NCI-H526 (cell line): ENCODE measurements at places on chromosomes 4 and X.
A peak's percentile ranks its signal among the peaks of the same experiment; 100 is the strongest.

DNA sequence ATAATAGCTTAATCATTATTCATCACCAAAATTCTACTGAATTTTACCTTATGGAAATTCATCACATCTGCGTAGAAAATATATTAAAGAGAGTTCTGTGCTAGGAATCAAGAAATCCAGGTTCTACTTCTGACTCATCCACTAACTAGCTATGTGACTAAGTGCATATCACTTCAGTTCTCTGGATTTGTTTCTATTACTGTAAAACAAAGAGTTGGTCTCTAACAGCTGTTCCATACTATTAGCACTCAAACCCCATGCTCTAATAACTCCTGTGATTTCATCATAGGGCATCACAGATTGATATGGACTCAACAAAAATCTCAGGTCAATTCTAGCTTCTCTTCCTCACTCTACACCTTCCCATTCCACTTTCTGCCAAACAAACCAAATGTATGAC, 572.0 kb downstream of the INPP4B start:
- DNase-seq: no peak

DNA sequence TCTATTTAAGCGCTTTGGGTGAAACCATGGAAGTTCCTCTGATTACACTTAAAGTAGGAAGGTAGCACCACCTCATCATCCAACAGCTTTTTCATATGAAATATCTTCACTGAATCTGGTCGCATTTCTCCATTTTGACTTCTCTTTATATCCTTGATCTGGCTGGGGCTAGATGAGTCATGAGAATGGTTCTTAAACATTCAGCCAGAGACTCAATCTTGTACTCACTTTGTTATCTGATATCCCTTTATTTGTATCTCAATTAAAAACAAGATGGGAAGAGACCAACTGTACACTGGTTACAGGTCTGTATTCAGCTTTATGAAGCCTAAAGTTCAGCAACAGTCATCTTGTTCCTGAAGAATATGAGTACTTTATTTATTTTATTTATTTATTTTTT, 84.9 kb downstream of the CBLL2 start:
- DNase-seq: no peak

GRCh38 chrX:39891781-39892180, 206.0 kb downstream of the BCOR start:
- peak; percentile 30 for DNase-seq

DNA sequence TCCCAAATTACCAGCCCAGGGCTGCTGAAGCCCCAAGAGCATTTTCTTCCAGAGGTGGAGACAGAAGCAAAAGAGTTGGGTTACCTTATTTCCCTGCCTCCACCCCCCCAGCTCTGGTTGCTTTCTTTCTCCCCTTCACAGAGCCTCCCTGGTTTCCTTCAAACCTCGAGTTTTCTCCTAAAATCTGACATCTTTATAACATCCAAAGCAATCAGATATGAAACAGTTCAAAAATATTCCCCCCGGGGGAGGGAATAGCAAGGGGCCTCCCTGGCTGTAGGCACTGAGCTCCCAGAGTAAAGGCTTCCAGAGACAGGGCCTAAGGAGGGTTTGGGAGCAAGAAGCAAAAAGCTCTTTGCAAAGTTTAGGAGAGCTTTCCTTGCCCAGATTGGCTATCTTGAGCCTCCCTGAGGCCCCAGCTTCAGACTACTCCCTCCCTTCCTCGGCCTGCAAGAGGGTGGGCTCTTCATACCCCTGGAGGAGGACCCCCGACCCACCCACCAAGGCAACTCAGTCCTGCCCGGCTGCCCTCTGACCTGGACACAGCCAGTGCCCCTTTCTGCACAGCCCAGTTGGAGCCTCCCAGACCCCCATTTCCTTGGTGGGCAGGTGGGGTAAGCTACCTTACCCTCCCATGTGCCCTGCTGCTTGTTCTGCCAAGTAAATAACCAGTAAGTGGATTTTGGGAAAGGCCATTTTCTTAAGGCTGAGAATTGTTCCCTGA, 7.6 kb downstream of the MAMLD1 start:
- no peak for DNase-seq

- DNase-seq: no peak
These were observed 57.3 kb downstream of the GSTCD start for GRCh38 chr4:105765690-105766407.

DNA sequence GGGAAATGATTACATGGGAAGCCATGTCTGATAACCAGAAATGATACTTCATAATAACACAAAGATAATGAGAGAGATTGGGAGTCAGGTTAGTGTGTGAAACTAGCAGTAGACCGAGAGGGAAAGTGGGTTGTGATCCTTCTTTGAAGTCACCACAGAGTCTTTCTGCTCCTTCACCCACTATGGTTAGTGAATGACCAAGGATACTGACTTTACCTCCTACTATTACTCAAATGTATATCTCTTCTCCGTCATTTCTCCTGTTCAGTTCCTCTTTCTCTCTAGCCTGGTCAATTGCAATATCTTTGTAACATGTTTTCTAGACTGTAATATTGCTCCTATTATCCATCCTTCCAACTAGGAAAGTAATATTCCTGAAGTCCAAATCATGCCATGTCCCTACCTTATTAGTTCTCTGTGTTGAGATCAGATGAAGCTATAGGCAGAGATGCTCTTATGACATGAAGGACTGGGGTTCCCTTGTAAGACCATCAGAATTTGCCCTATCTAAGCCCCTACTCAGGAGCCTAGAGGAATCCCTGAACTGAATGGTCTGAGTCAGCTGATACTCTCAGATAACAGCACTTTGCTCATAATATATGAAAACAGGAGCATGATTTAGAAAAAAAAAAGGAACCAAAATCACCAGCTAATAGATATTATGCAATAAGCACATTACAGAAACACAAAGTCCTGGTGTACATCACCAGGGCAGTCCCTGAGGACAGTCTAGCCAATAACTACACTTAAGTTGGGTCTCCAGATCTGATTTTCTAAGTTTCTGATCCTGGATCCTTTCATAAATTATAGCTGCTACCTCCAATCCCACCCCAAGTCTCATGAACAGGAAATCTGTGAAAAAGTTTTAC, 81.2 kb downstream of the SHROOM3 start:
- DNase-seq: no peak

DNA sequence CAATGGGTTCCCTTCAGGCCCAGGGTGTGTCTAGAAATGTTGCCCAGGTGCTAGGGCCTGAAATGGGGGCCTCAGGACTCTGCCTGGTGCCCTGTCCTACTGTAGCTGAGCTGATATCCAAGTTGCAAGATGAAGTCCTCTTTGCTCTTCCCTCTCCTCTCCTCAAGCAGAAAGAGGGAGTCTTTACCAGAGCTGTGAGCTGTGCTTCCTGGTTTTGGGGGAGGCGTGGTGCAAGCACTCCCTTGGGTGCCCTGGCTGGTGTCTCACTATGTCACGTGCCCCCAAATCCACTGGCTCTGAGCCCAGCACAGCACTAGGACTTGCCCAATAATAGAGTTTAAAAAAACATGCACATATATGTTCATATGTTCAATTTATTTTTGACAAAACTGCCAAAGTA, 29.3 kb upstream of the CT47A1 start:
- no peak for DNase-seq

DNA sequence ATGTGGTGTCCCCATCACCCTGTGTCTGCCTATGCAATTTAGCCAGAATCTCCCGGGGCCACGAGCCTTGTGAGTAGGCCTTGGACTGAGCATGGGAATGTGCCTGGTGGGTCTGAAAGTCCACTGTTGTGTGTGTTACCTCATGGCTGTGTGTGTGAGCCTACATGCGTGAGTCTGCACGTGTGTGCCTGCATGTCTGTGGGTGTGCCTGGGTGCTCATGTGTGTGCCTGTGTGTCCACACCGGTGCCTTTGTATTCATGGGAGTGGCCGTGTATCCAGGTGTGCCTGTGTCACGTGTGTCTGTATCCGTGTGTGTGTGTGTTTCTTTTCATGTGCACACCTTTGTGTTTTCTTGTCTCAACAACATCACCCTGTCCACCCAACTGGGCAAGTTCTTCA, 14.2 kb downstream of the ATP5ME start:
- DNase-seq: no peak

GRCh38 chrX:23365541-23365940, 30.9 kb downstream of the PTCHD1 start:
- DNase-seq: no peak

DNA sequence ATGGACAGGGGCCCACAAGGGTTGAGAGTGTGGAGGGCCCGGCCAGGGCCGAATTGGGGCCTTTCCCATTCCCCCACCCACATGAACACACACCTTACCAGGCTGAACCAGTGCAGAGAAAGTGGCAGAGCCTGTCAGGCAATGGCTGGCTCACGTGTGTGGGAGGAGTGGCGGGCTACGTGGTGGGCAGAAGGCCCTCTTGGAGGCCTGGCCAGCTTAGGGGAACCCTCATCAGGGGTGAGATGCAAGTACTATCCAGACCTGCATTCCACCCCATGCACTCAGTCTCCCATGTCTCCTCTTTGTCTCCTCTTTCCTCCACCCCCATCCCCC, 965 bp downstream of the TCEAL4 start:
- no peak for DNase-seq

DNA sequence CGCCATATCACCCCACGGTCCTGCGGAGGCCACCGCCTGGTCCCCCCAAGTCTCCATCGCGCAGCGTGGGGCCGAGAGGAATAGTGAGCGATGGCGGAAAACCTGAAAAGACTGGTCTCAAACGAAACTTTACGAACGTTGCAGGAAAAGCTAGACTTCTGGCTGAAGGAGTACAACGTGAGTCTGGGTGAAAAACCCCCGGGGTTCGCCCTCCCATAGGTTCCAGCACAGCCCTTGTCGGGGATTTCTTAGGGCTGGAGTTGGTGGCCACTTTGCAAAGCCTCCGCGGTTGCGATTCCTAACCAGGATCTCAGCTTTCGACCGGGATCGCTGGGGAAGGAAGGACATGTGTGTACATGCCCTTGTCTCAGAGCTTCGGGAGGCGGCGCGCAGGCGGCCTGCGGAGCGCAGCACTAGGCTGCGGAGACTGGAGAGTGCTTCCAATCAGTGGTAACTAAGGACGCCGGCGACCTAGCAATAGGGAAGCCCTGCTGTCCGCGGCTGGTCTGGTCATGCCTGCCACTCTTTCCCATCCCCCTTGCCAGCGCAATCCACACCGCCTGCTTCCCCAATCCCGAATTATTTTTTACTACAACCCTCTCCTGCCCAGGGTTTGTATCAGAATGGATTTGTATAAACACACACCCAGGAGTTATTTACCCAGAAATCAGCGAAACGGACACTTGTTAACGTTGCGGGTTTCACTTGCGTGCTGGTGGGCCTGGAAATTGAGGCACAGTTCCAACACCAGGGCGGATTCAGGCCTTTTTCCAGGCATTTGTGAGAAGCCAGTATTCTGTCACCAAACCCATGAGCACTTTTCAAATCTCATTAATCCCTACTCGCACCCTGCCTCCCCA, 741 bp downstream of the SPATA18 start:
- DNase-seq: peak; percentile 92

DNA sequence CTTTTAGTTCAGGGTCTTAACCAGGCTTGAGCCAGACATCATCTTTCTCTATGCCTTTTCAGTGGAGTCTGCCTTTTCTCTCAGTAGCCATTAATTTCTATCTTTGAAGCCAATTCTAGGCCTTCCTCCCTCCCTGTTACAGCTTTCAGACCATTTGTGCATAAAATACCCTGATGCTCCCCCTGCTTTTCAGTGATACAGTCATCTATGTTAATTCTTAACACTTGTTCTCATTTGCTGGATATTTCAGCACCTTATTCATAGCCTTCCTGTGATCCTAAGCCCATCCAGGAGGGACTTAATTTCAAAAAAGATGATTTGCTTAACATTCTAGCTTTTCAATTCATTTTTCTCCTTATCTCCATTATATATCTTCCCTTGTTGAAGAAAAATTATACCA, 42.3 kb downstream of the ANXA10 start:
- DNase-seq: no peak

DNA sequence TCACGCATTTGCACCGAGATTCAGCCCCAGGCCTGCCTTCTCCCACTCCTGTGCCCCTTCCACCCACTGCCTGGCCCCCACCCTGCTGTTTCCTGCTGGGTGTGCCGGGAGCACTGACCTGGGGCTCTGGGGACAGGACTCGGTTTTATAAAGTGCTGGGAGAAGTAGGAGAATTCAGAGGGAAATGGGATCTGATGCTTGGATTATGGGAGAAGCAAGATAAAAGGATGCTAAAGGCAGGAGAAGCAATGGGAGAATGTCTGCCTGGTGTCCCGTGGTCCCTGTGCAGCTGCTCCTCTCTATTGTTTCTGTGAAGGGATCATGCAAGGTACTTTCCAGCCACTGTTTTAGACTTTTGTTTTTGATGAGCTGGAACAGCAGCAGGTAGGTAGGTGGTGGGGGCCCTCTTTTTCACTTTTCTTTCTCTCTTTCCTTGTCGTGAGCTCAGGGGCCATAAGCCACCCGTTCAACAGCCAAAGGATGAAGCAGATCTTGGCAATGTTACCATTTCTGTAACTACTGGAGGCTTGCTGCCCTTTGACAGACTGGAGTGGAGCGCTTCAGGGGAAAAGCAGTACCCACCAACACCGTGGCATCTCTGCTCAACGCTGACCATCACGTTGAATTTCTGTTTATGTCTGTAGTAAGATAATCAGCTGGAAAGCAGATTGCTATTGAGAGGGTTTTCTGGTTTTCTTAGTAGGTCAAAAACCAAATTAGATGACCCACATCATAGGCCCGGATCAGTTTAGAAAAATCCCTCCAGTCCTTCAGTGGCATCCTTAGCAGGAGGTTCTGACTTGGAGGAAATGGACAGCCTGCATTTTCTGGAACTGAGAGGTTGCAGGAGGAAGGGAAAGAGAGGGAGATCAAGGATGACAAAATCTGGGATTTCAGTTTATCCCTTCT, 63.8 kb upstream of the ENPP6 start:
- DNase-seq: no peak

GRCh38 chr4:32855622-32856021, 2135.5 kb downstream of the PCDH7 start:
- DNase-seq: no peak

DNA sequence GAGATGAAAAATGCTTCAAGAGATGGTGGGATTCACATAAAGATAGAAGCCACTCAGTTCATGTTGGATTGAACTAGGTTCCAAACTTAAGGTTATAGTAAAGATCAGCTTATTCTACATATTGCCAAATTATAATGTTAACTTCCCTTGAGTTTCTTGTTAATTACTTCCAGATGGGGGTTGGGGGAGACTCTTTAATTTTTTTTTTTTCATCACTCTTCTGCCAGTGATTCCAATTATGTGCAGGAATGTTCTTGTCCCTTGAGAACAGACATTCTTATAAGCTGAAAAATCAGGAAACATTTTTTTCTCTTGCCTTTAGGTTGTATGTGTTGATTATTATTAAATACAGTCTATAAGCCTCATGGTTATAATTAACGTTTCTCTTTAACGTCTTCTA, 30.0 kb downstream of the MND1 start:
- DNase-seq: no peak

- no peak for DNase-seq
These were observed 2341.6 kb downstream of the PCDH7 start for GRCh38 chr4:33061727-33062126.

DNA sequence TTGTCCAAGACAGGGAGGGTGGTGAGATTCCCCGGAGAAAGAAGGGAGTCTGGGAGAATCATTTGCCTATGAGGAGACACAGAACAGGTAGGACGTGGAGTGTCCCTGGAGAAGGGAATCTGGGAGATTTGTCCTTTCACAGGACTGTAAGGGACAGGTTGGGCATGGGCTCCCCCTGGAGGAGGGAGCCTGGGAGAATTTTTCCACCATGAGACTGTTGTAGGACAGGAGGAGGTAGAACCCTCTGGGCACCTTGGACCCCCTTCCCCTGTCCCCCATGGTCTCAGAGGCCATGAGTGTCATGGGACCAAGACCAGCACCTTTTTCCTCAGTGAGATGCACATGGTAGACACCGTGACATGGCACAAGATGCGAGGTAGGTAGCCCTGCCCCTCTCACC, 2.8 kb downstream of the PORCN start:
- DNase-seq: peak; percentile 30
